LHCN-M2 (cell line): ENCODE measurements at places on chromosomes 16 and 17. TPM values are rescaled to one million over a fixed set of nuclear protein-coding genes. Genes with fewer than 3 reads are reported as not detected.

- DNase-seq, result no peak
Measured at GRCh38 chr16:68147444-68147843, 62.3 kb downstream of the NFATC3 start.

- no peak for DNase-seq
Measured at GRCh38 chr17:65902831-65903522, 289.0 kb downstream of the CEP112 start.

DNA sequence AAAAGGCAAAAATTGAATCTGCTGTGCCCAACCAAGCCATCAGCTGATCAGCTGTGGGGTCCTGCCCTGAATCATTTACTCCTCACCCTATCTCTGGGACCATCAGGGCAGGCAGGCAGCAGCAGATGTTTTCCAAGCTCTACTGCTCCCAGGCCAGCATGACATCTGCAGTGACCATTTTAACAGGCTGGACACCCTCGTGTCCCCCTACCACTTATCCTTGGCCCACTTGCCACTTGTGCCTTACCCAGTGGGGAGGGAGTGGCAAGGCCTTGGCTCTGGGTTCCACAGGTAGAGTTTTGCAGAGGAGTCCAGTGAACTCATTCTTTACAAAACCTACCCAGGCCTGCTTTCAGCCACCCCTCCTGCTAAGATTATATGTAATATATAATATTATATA lies 12.0 kb upstream of the CA4 start:
- no peak for DNase-seq

DNA sequence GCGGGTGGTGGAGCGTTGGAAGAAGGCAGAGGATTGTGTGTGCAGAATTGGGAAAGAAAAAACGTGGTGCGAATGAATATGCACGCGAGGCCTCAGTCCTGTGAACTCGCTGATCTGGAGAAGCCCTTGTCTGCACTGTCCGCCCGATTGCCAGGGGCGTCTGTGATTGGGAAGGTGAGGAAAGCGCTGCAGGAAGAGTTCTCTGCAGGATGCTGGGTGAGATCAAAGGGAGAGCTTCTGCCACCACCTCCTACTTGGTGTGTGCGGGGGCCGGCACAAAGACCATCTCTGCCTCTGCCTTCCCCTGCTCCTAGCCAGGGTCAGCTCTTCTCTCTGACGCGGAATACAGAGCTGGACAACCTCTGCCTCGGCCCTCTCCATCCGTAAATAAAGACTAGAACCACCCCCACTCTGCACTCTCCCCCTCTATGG lies 841 bp upstream of the RAB5C start:
- no peak for DNase-seq

DNA sequence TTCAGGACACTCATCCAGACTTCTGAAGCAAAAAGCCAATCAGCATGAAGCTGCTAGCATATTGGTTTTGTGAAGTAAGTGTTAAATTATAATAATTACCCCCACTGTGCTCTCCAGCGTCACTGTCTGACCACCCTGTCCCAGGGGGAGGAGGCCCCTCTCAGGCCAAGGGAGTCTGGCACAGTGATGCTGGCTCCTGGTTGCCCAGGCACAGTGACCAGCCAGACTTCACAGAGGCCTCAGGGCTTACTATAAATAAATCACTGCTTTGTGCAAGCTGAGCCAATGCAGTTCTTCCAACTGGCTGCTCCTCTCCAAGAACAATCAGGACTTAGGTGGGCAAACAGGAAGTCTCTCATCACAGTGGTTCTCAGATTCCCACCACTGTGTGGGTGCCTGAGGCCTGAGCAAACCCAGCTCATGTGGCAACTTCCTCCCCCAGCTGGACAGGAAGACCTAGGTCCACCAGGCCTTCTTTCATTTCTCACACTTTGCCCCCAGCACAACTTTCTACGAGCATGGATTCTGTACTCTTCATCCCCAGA lies 1.7 kb upstream of the DBNDD1 start:
- DNase-seq, result no peak

- no peak for DNase-seq
Measured at GRCh38 chr17:28421787-28422305, 15.8 kb upstream of the SLC46A1 start.

DNA sequence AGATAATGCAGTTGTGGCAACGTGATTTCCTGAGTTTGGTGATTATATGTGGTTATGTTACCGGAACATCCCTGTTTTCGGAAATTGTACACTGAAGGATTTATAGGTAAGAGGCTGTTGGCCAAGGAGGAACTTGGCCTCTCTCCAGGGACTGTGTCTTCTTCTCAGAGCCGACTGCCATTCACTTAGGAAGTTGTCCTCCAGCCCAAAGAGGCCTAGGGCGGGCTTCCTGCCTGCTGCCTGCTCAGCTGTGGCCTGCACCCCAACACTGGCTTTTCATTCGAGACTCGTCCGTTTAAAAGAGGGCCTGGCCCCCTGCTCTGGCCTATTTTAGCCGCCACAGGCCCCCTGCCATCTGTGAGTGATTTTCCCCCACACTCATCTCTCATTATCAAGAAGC lies 64.3 kb downstream of the ZDHHC7 start:
- no peak for DNase-seq

- peak; percentile 91 for DNase-seq
Measured at GRCh38 chr17:43418441-43419374, 19.9 kb downstream of the ARL4D start.

- no peak for DNase-seq
Measured at GRCh38 chr17:38544175-38544838, 61.4 kb downstream of the SRCIN1 start.

- peak; percentile 86 for DNase-seq
Measured at GRCh38 chr17:44794851-44795413, 35.2 kb downstream of the GJC1 start.

DNA sequence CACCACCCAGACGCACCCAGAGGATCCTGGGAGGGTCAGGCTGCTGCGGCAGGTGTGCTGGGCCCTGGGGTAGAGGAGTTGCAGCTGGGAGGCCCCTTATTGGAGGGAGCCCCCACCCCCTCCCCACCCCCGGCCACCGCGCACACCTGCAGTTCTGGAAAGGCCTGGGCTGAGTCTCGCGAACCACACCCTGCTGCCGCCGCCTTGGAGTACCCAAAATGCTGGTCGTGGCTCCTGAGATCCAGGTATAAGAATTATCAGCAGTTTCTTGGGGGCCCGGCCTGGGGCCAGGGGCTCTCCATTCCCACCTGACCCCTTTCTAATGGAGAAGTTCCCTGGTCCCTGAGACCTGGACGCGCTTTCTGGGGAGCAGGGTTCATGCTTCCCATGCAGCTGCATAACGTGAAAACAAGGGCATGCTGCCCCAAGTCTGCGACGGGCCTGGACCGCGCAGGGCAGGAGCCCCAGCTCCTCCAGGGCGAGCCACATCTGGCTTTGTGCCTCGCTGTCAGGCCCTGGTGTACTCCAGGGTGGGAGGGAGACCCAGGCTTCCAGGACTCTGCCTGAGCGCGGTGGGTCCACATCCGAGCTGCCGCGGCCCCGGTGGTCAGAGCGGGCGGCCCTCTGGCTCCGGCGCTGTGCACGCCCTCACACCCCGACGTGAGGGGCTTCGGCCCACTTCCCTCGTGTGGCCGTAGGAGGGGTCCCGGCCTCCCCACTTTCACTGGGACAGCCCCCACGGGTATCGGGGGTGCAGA lies 7.3 kb upstream of the SNAI3 start:
- no peak for DNase-seq

DNA sequence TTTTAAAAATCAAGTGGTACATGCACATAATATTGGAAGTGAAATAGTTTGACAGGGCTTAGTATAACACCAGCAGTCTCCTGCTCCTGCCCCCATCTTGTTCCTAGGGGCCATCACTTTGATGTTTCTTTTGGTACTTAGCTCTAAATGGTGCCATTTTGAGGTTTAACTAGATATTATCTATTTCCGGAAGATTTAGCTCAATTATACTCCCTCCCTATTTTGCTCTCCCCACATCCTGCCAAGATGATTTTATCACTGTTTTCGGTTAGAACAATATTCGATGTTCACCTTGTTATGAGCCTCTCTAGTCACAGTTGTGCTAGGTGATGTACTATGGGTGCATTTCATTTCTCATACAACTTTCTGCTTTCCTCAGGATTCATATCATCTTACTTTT lies 20.0 kb upstream of the SLC35G3 start:
- DNase-seq, result no peak

DNA sequence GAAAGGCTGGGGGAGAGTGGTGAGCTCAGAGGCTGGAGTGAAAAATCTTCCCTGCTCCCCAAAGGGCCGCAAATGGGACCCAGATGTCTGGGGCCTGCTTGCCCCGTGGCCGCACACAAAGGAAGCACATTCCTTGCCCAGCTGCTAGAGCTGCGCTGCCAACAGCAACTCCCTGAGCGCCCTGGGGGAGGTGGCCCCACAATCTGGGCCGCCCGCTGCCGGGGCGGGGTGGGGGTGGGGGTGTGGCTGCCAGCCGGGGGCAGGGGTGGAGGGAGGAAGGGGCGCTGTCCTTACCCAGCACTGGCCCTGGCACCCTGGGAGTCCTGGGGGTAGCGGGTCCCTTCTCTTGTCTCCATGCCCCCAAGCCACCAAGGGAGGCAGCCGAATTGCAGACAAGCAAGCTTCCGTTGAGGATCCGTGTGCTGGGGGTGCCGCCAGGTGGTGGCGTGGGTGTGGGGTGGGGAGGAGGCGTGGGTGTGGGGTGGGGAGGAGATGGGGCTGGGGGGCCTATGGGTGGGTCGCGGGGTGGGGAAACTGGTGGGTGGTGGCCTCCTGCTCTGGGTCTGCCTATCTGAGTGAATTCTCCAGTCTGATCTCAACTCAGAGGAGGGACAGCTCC lies 48.4 kb upstream of the PABPN1L start:
- DNase-seq, result peak; percentile 52

DNA sequence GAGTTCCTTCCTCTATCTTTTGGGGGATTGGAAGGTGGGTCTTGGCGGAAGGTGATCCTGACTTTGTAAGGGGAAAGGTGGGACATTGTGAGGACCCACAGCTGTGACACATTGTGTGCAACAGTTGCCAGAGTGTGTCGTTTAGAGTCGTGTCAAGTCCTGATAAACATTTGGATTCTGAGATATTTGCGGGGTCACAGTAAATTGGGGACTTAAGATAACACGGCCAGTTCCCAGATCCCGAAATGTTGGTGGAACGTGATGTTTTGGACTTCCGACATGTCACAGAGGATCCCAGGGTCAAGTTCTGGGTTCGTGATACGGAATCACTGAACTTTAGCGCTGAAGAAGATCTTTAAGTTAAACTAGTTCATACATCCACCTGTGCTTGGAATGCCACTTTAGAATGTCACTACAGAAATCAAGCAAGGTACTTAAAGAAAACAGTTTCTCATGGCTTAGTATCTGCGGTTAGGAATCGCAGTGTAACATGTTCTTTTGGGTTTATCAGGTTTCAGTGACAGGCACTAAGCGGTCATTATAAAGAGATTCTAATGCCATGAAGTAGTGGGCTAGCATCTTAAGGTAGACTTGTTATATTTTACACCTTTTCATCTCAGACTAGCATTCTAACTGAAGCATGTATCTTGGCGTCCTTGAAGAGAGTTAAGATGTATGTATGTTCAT lies 815 bp downstream of the ATAD5 start:
- no peak for DNase-seq

GRCh38 chr16:89562939-89563338 lies 2.5 kb downstream of the RPL13 start:
- no peak for DNase-seq

- no peak for DNase-seq
Measured at GRCh38 chr16:9103546-9103945, 12.1 kb downstream of the HAPSTR1 start.

GRCh38 chr17:68694791-68695485 lies 93.8 kb upstream of the FAM20A start:
- peak; percentile 76 for DNase-seq

GRCh38 chr16:84501077-84501735 lies 3.3 kb downstream of the MEAK7 start:
- peak; percentile 74 for DNase-seq

DNA sequence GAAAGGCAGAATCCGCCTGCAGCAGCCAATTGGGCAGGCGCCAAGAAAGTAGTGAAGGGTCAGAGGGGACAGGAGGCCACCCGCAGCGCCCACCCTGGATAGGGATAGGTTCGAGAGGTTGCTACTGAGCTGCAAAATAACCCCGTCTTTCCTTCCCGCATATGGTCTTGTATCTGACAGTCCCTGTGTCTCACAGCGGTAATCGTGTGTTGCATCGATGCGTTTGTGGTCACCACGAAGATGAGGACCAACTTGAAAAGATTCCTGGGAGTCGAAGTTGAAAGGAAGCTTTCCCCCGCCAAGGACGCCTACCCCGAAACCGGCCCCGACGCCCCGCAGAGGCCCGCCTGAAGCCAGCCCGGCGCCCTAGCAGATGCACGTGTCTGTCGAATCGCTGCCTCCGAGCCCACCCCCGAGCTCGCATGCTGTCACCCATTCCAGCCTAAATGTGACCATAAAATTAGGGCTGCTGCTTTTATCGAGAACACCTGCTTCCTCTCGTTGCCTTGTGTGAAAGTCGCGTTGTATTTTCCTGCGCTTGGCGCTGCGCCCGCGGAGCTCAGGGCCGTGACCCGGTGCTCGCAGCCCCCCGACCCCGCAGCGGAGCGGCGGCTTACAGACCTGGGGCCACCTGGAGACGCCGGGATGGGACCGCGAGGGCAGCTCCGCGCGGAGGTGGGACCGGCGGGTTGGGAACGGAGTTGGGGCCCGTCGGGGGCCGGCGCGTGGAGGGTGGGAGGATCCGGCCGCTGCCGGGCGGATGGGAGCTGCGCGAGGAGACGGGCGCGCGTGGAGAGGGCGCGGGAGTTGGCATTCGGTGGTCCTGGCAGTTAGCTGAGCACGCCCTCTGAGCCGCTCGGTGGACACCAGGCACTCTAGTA lies at the start of gene CMTM2:
Gene CMTM2, plus strand, starts transcription at position 813 of the 881 bp plus-strand sequence. CDS start 145 bp downstream, outside the sequence.
- no peak for DNase-seq

DNA sequence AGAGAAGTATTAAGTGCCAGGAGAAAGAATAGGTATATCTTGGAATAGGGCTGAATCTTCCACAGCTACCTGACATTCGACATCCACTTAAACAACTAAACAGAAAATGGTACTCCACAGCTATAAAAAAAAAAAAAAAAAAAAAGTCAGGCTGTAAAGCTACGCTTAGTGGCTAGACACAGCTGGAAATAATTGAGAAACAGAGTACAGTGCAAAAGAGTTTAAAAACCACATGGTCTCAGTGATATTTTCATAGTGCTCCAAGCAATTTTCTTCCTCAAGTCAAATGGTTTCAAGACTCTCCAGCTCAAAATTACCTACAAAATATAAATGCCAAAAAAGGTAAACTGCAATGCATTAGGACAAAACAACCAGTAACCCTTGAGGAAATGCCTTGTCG lies 607.1 kb downstream of the KCNJ2 start:
- no peak for DNase-seq

The TNFSF13 gene
- not detected in 2 replicates for total RNA-seq

The ZNF688 gene
- total RNA-seq, result 11.9 and 16.2 TPM in 2 replicates

The KRTAP2-3 gene
- 0.80 and 3.4 TPM in 2 replicates for total RNA-seq

The OR4D1 gene
- total RNA-seq, result not detected in 2 replicates

The SYCE1L gene
- total RNA-seq, result 0.40 and 0.45 TPM in 2 replicates
